ENCODE measurements at places on chromosomes 3 and 15.

DNA sequence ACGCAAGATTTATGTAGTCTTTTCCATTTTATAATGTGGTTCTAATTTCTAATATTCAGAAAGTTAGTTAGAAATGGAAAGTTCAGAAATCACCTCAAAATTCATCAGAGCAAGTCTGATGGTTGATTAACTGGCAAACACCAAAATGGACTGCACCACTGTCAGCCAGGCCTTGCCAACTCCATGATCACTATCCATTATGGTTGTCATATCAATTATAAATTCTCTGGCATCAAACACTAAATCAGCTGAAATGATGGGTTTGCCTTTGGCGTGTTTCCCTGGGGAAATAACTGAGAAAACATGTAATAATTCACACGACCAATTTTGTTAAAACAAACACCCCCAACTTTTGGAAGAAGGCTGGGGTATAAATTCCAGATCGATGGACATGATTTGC lies 219.4 kb downstream of the CDIN1 start:
- no peak for DNase-seq

GRCh38 chr15:95262866-95263564 lies 1031.7 kb downstream of the MCTP2 start:
- DNase-seq = no peak

GRCh38 chr3:105752791-105753415 lies 115.9 kb downstream of the CBLB start:
- DNase-seq = no peak

- DNase-seq = peak; percentile 74
Observed at GRCh38 chr15:67097930-67098740, 32.7 kb downstream of the SMAD3 start.

GRCh38 chr3:111712294-111713167 lies 117.4 kb upstream of the ZBED2 start:
- DNase-seq = no peak

GRCh38 chr3:179972881-179973423 lies 63.8 kb downstream of the PEX5L start:
- no peak for DNase-seq

GRCh38 chr15:58410353-58410752 lies 21.4 kb upstream of the LIPC start:
- DNase-seq = no peak

DNA sequence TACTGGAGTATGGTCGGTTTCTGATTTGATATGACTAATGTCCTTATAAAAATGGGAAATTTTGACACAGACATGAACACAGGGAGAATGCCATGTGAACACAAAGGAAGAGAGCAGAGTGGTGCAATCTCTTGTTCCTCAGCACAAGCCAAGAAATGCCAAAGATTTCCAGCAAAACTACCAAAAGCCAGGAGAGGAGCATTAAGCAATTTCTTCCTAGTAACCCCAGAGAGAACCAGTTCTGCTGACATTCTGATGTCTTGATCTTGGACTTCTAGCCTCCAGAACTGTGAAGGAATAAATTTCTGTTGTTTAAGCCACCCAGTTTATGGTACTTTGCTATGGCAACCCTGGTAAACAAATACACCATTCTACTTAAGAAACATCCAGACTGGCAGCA lies 227.8 kb upstream of the MRPL3 start:
- peak; percentile 21 for DNase-seq

- no peak for DNase-seq
Observed at GRCh38 chr15:85897207-85897894, 102.6 kb upstream of the KLHL25 start.

DNA sequence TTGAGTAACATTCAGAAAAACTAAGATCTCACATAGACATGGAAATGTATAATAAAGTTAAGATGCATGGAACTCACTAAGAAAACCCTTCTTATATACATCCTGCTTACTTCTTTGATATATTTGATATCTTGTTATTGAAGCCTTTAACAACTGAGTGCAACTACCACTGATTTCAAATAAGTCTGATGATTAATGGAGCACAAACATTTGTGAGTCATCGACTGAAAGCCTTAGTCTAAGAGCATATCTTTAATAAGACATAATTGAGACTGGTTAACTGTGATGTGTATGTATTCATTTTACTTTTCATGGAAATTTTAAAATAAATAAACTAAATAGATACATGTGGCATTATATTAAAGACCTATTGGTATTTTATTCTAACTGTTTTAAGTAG lies 740.5 kb downstream of the EPHA3 start:
- DNase-seq = no peak

DNA sequence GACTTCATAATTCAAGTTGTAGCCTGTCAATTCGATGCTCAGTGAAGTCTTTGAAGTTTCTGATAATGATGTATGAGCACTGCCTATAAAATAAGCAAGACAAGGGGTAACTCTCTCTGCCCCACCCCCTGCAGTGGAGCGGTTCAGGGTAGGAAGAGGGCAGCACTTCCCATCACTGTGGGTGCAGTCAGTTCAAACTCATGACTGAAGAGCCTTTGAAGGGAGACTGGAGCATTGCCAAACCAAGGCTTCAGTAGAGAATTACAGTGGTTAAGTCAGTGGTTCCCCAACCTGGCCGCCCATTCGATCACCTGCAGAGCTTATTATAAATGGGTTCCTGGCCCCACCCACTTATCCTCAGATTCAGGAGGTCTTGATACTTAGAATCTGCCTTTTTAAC lies 190.6 kb downstream of the SHQ1 start:
- DNase-seq = no peak

DNA sequence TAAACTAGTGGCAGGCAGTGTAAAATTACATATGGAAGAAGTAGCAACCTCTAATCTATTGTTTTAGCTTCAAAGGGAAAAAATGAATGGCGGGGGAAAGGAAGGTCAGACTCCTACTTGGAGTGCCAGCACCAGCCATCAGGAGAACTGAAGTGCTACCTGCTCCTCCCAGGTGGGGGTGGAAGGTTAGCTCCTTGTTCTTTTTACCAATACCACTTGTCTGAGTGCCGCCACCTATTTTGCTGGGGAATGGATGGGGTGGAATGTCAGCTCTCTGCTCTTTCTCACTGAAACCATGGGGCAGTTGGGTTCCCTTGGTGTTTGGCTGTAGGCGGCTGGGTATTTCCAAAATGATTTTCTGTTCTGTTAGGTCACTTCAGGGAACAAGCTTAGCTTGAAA lies 428.7 kb upstream of the EPHA3 start:
- DNase-seq = no peak

DNA sequence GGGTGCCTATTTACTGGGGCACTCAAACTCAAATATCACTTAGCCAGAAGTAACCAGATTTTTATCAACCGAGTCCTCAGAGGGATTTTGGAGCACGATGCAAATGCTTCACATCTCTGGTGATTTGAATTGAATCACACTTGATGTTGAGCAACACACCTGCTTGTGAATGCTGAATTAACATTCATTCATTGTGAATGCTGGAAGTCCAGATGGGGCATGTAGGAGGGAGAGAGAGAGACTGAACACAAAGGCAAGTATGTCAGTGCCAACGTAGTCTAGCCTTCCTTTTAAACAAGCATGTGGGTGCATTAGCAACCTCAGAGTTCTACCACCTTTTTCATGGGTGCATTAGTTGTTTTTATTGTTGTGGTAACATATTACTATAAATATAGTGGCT lies 156.2 kb downstream of the ADAMTSL3 start:
- no peak for DNase-seq

- DNase-seq = no peak
Observed at GRCh38 chr3:73509816-73510215, 114.9 kb downstream of the PDZRN3 start.

- no peak for DNase-seq
Observed at GRCh38 chr15:99210334-99210733, 39.0 kb downstream of the TTC23 start.

DNA sequence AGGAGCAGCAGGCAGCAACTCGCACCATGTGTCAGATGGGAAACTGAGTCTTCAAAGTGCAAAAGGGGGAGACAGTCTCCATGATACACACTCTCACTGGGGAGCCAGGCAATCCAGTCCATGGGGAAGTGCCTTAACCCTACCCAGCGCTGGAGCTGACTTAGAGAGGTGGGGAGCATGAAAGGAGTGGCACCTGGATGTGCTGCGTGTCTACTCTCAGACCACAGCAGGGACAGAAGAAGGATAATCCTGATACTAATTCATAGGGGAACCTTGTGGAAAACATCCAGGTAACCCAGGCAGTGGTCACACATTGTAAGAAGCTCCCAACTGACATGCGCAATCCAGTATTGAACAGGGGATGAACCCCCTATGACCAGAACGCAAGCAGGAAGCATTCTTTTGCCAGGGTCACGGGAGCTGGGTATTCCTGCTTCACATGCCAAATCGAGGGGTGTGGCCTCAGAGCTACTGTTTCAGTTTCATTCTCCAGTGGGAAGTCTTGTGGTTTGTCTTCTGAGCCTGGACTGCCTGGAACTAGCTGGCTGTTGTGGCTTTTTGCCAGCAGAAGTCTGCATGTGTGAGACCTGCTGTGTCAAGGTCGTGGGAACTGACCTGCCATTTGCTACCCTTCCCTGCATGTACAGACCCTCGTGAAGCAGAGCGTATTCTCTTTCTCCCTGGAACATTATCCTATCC lies 367.6 kb upstream of the NDN start:
- no peak for DNase-seq

DNA sequence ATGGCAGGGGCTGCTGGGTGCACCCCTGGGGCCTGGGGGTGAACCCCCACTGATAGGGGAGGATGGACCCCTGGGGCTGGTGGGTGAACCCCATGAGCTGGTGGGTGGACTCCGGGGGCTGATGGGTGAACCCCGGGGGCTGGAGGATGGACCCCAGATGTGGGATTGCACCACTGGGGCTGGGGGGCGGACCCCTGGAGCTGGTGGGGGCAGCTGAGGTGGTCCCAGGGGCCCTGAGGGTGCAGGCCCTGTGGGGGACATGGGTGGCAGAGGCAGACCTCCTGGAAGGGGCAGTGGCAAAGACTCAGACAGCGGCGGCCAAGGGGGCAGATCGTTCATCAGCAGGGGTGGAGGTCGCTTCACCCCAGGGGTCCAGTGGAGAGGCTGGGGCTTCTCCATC lies 17.4 kb upstream of the TXNRD3 start:
- DNase-seq = no peak

DNA sequence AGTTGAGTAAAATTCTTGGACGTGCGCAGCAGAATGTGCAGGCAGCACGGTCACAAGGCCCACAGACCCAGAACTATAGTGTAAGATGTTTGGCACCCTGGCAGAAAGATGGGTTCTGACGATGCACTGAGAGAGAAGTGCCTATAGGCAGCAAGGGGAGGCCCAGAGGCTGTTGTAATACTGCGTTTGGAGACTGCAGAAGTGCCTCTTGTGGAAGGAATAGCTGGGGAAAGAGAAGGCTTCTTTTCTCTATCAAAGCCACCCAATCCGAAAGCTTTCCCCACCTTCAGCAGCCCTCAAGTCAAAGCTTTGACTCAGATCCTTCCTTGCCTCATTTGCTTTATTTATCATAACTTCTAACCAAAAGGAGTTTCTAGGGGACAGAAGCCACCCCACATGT lies 5.2 kb upstream of the SIN3A start:
- DNase-seq = no peak

Data from AG04449 (cell line).